Inflammatory macrophage treated with lipopolysaccharide for 4 hours (primary cell): ENCODE measurements at places on chromosomes 3 and 15.

GRCh38 chr3:113128386-113129015, 82.9 kb upstream of the BOC start:
- no peak for DNase-seq

- DNase-seq: peak; percentile 27
Observed at GRCh38 chr3:46266598-46266997, 24.3 kb downstream of the CCR3 start.

DNA sequence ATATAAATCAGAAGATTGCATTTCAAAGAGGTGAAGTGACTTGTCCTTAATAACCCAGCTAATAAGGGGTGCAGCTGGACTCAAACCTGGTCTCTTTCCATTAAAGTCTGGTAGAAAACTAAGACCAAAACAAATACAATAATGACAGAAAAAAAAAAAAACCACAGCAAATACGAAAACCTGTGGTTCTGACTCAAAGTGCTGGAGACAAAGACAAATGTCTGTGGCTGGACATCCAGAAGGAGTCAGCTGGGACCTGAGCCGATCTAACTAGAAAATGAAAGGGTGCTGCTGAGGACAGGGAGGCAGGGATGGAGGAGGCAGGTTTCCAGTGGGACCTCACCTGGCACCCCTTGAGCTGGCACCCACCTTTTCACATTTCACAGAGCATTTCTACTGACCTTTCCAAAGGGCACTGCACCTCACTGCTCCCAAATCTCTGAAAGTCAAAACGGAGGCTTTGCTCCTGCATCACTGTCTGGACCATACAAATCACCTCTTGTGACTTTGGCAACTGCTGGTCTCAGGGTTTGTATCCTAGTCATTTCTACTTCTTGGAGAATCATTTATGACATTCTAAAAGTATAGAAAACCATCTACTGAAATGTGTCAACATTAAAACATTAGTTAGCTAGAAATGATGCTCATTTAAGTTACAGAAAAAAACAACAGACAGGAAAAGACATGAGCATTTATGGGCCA, 61.7 kb downstream of the CCNL1 start:
- no peak for DNase-seq

DNA sequence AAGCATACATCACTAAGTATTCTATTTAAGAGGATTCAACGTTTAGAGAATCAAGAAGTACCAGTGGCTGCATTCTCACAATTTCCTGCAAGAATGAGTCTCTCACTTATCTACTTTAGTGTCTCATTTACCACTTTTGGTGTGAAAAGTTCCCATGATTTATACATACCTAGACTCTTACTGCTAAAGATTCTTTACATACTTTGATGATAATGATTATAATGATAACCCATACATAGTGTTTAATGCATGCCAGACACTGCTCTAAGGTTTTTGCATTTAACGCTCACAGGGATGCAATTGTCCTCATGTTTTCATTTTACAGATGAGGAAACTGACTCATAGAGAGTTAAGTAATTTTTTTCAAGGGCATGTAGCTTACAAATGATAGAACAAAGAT, 133.6 kb downstream of the TMEM108 start:
- no peak for DNase-seq

DNA sequence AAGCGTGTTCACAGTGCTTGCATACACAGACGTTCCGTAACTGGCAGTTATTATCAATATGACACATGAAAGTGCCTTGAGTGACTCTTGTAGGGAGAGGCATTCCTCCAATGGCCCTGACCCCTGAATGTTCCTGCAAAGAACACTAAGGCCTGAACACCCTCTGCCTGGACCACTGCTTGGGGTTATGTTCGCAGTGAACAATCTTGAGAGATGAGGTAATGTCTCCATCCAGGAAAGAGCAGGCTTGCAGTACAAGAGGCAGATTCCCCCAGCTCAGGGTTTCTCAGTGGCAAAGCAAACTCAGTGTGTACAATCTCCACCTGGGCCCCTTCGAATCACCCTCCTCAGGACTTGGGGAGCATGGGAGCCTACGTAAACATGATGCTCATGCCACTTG, 324.6 kb downstream of the MAGI1 start:
- DNase-seq: no peak

DNA sequence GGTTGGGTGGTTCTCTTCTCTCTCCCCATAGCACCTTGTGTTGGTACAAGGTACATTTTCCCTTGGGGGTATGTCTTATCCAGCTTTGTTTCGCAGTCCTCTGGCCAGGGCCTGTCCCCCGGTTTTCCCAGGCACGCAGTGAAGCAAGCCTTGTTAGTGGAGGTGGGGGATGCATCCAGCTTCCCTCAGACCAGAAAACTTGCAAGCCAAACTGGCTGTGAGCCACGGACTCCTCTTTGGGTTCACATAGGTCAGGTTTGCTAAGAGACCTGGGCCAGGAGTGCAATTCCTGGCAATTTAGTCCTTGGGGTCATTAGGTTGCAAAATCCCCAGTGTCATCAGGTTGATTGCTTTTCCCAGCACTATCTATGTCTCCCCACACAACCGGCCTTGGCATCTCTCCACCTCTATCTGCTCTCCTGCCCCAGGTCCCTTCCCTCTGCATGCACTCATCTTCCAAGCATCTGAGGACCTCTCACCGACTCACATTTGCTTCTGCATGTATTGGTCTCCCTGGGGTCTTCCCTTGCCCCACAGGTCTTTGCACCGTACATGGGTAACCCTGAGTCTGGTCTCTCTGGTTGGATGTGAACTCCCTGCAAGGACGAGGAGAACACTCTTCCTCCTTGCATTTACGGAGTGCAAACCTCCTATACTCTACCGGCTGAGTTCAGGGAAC, 34.2 kb downstream of the BCL2L10 start:
- DNase-seq: no peak

GRCh38 chr3:182393151-182393550, 400.2 kb upstream of the ATP11B start:
- no peak for DNase-seq

GRCh38 chr3:68017069-68017468, 362.7 kb upstream of the SUCLG2 start:
- DNase-seq: no peak

DNA sequence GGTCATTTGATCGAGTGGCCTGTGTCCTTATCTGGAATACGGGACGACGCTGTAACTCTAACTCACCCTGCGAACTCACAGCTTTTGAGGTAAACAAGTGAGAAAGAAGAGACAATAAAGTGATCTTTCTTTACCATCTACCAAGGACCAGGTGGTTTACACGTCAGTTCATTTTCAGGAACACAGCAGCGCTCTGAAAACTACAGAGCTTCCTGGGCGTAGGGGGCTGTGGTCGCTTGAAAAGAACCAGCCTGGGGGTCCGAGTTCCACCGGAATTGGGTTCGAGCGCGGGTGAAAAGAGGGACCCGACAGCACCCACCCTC, 357 bp downstream of the KIAA1143 start:
- DNase-seq: no peak

DNA sequence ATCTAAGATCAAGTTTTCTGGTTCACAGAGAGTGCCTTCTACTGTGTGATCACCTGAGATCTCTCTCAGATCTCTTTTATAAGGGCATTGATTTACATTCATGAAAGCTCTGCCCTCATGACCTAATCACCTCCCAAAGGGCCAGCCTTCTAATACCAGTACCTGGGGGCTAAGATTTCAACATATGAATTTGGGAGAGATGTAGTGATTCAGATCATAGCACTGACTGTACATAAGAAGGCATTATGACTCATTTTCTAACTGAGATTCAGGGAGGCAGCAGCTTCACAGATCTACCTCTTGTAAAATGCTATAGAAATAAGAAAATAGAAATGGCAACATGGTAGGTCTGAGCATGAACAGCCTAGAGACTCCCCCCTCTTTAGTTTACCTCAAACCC, 39.6 kb downstream of the VGLL3 start:
- no peak for DNase-seq

- DNase-seq: no peak
Observed at GRCh38 chr3:25339225-25339624, 88.8 kb upstream of the RARB start.

GRCh38 chr3:50296721-50297383, 2.4 kb downstream of the HYAL3 start:
- no peak for DNase-seq

DNA sequence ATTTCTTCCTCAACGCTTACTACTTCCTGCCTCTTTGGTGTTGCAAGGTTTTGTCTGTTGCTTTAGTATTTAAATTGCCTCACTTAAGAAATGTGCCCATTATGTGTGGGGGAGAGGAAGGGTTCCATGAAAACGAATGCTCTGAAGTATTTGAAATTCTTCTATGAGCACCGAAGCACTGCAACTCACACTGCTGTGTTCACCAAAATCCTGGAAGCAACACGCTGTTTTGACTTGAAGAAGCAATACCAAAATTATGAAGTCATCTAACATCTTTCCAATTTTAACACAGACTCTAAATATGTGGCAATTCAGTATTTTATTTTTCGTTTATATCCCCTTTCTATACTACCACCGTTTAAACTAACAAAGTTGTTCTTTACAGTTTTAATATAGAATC, 101.5 kb downstream of the RBMS3 start:
- no peak for DNase-seq

GRCh38 chr15:80849308-80849707, 70.1 kb downstream of the CEMIP start:
- DNase-seq: peak; percentile 51
